ENCODE measurements at places on chromosomes 6 and 20.

GRCh38 chr20:50224531-50225255 lies 34.1 kb downstream of the CEBPB start:
- no peak for DNase-seq

DNA sequence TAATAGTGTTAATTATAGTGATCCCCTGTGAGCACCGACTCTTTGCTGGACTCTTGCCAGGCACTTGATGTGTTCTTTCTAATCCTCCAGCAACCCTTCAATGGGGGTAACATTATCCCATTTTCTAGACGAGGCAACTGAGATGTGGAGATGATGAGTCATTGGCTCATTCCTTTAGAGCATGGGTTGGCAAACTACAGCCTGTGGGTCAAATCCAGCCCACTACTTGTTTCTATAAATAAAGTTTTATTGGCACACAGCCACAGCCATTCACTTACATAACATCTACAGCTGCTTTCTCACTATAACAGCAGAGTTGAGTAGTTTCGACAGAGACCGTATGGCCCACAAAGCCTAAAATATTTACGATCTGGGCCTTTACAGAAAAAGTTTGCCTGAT lies 249.5 kb upstream of the KCNG1 start:
- no peak for DNase-seq

GRCh38 chr6:77455271-77455670 lies 8.0 kb downstream of the HTR1B start:
- DNase-seq = no peak

- DNase-seq = no peak
These were observed 216.8 kb downstream of the GJA1 start for GRCh38 chr6:121652223-121652622.

DNA sequence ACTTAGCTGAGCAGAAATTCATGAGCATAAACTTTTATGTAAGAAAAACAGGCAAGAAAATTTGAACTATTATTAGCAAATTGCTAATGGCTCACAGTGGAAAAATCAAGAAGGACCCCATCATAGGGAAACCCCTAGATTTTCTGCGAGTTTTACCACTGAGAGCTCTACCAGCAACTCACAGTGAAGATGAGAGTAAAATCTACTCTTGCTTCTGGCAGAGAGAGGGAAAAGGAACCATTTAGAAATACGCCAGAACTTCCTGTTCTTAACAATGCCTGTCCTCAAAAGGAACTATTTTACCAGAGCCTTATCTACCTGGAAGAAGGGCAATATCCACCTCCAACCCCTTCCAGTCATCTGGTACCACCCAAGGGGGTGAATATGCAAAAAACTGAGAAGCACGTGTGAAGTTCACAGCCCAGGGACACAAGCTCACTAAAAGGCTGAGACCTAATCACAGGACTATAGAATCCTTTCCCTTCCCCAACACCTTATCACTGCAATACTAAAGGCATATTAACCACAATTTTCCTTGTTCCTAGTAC lies 34.4 kb upstream of the ASF1A start:
- DNase-seq = no peak

GRCh38 chr6:47300417-47300816 lies 9.3 kb downstream of the TNFRSF21 start:
- DNase-seq = no peak

DNA sequence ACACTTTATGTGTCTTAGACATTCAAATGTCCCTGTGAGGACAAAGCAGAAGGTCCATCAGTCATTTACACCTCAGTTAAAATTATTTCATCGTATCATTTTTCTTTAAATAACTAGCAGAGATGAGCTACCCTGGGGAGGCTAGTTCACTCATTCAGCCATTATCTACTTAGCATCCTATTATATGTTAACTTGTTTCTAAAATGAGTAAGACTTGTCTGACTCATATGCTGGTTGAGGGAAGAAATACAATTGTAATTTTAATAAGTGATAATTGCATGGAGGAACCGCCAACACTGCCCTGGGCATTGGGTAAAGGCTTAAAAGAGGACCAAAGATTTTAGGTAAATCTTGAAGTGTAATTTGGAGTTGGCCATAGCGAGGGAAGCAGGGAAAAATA lies 12.4 kb upstream of the PTPRK start:
- no peak for DNase-seq

DNA sequence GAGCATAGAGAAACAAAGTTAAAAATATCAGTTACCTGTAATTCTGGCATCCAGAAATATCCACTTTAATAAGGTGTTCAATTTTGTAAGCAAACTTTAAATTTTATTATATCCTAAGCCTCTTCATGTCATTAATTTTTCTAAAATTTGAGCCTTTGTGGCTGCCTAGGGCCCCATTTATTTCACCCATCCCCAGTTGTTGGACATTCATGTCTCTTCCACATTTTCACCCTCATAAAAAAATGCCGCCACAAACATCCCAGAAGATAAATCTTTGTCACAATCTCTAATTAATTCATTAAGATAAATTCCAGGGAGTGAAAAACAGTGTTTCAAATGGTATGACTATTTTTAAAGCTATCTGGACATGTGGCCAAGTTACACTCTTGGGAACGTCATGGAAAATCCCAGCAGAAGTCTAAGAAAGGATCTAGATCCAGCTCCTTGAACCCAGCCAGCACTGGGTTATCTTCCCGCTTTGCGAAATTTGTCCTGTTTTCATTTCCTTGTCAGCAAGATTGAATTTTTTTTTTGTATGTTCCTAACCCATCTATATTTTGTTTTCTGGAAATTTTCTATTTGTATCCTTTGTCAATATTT lies 97.2 kb downstream of the TMEM242 start:
- DNase-seq = no peak

DNA sequence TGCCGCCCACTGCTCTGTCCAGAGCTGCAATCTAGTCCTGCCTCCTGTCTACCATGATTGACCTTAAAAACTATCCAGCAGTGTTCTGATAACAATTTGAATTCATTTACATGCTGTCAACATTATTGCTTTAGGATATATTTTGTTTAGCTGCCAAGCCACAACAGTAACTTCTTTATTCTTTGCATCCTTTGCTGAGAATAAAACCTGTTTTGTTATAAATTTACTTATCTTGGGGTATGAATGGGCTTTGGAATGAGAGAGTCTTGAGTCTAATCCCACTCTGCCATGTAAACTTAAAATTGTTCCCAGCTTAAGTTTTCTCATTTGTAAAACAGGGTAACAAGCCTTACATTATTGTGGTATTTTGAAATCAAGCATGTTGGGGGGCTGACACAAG lies 116.4 kb downstream of the FLRT3 start:
- DNase-seq = no peak

GRCh38 chr6:27237089-27237803 lies 10.3 kb upstream of the PRSS16 start:
- peak; percentile 47 for DNase-seq

- DNase-seq = no peak
These were observed 416.6 kb downstream of the PREX1 start for GRCh38 chr20:48411245-48411644.

DNA sequence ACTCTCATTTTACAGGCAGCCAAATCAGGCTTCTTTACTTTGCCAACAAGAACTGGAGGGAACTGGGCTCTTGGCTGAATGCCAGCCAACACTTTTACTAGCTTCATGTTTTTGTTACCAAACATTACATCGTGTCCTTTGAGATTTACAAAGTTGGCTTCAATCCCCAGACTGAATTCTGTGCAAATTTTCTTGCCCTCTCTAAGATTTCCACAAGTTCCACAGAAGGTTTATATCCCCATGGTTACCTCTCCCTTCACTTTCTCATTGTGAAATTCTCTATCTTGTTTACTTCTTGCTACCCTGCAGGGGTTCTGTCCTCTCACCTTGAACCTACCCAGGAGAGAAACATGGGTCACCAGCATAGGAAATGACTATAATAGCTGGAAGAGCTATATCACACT lies 37.6 kb upstream of the PLCB1 start:
- no peak for DNase-seq

DNA sequence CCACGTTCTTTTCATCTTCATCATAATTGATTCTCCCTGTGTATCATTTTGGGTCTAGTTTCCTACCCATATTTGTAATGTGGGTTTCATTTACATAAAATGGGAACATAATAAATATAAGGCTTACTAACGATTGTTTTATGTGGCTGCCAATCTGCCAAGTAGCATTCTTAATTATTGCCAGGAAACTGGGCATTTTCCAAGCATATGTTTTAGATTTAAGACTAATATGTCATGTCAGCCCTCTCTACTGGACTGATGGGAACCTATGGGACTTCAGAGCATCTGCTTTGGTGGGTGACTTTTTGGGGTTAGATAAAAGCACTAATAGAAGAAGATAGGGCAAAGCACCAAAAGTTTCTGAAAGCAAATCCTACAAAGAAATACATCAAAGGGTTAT lies 157.5 kb downstream of the TBX18 start:
- DNase-seq = no peak

- no peak for DNase-seq
These were observed 78.0 kb upstream of the TMEM181 start for GRCh38 chr6:158481690-158482473.

- no peak for DNase-seq
These were observed 220.9 kb upstream of the RNF217 start for GRCh38 chr6:124741341-124741740.

DNA sequence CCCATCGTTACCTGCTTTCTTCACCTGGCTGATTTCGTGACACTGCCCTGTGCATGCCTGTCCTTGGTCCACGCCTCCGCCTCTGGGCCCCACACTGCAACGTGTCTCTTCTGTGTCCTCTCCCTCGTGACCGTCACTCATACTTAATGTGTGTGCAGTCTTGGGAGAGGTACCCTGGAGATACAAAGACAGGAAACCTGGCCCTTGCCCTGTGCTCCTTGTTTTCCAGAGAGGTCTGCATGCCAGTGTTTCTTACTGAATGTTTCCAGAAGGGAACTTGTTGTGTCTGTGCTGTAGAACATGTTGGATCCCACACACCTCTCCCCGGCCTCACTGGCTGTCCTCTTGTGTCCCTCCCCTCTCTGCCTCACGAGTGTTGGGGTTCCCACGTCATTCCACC lies 45.8 kb downstream of the SNX9 start:
- DNase-seq = no peak

DNA sequence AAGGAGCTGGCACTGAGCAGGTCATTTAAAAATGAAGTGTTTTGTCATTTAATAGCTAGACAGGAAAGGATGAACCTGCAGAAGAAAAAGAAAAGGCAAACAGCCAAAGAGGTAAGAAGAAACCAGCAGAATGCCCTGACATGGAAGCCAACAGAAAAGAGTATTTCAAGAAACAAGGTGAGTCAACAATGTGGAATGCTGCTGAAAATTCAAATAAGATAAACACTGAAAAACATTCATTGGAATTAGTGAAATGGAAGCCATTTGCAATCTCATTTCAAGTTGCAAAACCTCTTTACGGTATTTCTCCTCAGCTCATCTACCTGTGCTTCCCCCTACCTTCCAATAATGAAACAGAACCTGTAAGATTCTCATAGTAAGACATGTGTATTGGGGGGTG lies 59.6 kb downstream of the RWDD2A start:
- DNase-seq = no peak

- no peak for DNase-seq
These were observed 15.4 kb downstream of the TMEM244 start for GRCh38 chr6:129845696-129846095.

- no peak for DNase-seq
These were observed 55.7 kb downstream of the SH3BGRL2 start for GRCh38 chr6:79686707-79687309.

- no peak for DNase-seq
These were observed 32.3 kb downstream of the AFDN start for GRCh38 chr6:167858842-167859664.

DNA sequence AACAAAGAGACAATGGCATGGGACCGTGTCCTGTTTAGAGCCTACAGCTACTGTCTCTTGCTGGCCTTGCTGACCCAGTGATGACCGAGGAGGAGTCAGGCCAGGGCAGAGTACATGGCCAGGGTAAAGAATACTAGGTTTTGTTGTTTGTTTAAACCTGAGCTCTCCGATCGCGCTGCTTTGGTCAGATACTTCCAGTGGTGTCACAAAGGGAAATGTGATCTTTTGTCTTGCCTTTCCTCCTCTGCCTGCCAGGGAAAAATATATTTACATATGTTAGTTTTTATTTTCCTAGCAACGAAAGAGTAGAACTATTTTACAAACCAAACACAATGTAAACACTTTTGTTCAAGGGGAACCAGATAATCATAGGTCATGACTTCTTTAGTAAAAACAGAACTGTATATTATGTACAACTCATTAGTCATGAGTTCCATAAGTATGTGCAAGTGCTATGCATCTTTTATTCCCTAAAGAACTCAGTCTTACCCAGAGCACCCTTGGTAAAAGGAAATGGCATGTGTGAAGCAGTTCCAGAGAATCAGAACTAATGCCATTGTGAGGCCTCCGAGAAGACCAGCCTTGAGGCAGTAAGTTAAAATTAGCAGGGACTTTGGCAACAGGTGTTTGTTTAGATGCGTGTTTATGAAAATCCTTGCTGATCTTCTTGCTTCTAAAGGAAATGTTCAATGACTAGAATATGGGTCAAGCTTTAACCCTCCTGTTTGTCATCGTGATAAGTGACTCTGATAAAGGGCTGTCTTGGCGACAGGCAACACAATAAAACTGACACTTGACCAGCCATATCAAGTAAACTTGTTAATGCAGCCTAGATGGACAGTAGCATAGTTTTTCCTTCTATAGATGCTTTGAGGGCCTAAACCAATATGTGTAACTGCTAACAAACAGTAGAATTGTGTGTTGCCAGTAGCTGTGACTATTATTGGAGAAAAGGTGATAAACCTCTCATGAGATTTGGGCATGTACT lies 204.6 kb downstream of the NKAIN2 start:
- no peak for DNase-seq

DNA sequence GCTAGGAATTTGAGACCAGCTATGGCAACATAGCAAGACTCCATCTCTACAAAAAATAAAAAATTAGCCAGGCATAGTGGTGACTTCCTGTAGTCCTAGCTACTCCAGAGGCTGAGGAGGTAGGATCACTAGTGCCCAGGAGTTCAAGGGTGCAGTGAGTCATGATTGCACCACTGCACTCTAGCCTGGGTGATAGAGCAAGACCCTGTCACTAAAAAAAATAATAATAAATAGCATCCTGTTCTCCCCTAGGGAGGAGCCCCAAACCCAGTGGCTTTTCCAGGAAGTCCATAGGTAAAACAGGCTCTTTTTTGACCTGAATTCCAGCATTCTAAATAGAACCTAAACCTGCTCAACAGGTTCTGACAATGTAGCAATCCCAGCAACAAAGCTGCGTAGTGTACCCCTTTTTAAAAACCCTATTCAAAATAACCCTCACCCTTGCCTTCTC lies 192.0 kb downstream of the ALDH8A1 start:
- DNase-seq = no peak

DNA sequence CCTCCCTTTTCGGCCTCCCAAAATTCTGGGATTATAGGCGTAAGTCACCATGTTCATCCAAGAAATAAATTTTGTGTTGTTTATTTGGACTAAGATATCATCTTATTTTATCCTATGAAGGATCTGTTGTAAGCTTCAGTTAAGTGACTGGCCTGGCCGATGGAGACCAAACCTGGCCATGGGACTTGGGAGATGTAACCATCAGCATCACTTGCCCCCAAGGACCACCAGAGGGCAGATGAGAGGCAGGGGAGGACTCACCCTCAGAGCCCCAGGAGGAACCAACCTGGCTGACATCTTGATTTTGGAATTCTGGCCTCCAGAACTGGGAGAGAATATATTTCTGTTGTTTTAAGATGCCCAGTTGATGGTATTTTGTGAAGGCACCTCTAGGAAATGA lies 266.7 kb downstream of the CDH26 start:
- no peak for DNase-seq

All from stimulated activated CD8-positive, alpha-beta memory T cell treated with anti-CD3 and anti-CD28 coated beads, Interleukin-15, amount 100 ng/mL, for 48 hours (primary cell).